ENCODE measurements at places on chromosomes 16 and 17.

DNA sequence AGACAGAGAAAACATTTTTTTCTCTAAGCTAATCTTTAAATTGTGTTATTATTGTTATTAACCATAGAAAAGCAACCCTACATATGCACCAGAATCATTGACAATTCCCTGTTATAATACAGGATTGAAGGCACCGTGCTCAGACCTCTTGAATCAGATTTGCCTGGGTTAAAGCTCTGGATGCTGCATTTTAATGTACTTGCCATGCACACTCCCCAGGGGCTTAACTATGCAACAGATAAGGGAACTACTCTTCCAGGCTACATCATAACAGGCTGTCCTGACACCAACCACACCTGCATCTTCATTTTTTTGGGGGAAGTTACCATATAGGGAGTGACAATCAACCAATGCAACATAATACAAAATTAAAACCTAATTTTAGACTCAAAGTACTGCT, 1187.6 kb upstream of the CDH8 start:
- no peak for DNase-seq

- peak; percentile 65 for DNase-seq
Measured at GRCh38 chr17:6755731-6756184, at the start of gene XAF1. XAF1 (plus strand) TSS chr17:6756046; CDS start chr17:6756079, 33 bp downstream.

DNA sequence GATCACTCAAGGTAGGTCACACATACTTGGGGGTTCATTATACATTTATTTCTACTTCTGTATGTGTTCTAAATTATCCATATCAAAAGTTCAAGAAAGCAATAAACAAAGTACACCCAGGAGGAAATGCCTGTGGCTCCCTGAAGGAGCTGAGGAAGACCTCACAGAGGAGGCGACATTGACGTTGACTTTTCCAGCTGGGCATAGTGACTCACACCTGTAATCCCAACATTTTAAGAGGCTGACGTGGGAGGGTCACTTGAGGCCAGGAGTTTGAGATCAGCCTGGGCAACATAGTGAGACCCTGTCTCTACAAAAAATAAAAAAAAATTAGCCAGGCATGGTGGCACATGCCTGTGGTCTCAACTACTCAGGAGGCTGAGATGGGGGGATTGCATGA, 16.3 kb downstream of the ITGAD start:
- no peak for DNase-seq

GRCh38 chr17:38341035-38341721, 2.6 kb downstream of the GPR179 start:
- DNase-seq = no peak

- no peak for DNase-seq
Measured at GRCh38 chr17:2176499-2177169, 121.7 kb downstream of the HIC1 start.

DNA sequence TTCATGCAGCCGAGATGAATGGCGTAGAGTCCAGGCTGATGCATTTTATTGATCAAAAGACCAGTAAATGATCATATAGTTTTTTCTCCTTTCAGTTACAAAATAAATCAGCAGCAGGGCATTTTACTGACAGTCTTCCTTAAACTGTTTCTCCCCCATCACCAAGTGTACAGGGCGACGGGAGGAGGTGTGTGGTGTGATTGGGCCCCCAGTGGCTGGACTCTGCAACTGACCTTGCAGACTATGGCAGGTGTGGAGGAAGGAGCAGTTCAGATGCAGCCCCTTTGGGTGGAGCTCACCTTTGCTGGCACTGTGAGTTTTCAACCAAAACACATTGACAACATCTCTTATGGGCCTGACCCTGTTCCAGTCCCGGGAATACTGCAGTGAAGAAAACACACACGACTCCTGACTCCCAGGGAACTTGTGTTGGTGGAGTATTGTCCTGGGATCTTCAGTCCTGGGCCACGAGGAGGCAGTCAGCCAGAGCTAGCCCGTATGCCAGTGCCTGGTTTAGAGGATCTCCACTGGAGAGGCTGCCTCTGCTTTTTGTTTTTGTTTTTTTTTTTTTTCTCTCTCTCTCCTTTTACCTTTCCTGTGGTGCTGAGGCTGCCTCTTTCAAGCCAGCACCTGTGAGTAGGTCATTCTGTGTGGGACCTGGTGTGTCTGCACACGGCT, 29.8 kb downstream of the KIAA0513 start:
- DNase-seq = peak; percentile 23

DNA sequence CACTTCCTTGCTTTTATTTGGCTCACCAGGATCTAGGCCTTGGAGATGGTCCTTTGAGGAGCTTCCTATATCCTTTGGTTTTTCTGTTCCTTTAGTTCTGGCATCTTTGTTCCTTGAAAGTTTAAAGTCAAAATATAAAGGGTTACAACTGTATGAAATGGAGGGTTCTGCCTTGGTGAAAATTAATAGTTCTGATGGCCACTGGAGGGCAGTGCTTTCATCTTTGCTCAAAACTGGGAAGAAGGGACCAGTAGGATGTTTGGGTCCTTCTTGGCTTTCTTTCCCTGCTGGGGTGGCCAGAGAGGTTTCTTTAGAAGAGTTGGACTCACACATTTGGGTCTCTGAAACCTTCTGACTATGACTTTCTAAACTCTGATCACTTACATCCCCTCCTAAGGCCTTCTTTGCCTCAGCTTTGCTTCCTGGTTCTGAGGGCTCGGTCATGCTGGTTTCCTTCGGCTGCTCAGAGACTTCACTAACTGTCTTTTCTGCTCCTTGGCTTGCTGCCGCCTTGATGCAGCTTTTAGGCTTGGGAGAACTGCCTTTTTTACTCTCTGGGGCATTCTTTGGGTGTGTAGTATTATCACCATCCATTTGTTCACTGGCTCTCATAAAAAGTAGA, 10.9 kb upstream of the ITGA2B start:
- no peak for DNase-seq

DNA sequence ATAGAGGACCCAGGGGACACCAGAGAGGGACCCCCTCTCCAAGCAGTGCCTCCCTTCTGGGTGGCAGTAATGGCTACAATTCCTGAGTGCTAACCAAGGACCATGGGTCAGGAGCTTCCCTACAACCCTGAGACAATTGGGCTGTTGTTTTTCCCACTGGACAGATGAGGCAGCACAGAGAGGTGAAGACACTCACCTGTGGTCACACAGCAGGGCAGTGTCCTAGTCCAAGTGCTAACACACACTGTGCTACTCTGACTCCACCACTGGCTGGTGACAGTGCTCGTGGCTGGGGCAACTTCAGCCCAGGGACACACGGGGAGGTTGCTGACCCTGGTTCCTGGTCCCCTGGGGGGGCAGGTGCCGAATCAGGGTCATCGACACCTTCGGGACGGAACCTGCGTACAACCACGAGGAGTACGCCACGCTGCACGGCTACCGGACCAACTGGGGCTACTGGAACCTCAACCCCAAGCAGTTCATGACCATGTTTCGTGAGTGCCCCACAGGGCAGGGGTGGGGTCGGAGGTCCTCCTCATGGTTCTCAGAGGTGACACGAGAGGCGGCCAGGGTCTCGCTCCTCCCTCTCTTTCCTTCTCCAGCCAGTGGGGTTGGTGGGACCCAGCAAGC, 58.1 kb downstream of the MGAT5B start:
- DNase-seq = no peak

- no peak for DNase-seq
Measured at GRCh38 chr16:50360779-50361178, 8.0 kb downstream of the BRD7 start.

- peak; percentile 36 for DNase-seq
Measured at GRCh38 chr16:20740007-20740883, 1.4 kb downstream of the THUMPD1 start.

GRCh38 chr16:342455-343213, 9.9 kb downstream of the AXIN1 start:
- no peak for DNase-seq

DNA sequence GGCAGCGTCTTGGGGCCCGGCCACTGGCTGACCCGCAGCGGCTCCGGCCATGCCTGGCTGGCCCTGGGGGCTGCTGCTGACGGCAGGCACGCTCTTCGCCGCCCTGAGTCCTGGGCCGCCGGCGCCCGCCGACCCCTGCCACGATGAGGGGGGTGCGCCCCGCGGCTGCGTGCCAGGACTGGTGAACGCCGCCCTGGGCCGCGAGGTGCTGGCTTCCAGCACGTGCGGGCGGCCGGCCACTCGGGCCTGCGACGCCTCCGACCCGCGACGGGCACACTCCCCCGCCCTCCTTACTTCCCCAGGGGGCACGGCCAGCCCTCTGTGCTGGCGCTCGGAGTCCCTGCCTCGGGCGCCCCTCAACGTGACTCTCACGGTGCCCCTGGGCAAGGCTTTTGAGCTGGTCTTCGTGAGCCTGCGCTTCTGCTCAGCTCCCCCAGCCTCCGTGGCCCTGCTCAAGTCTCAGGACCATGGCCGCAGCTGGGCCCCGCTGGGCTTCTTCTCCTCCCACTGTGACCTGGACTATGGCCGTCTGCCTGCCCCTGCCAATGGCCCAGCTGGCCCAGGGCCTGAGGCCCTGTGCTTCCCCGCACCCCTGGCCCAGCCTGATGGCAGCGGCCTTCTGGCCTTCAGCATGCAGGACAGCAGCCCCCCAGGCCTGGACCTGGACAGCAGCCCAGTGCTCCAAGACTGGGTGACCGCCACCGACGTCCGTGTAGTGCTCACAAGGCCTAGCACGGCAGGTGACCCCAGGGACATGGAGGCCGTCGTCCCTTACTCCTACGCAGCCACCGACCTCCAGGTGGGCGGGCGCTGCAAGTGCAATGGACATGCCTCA, 773 bp downstream of the NTN3 start:
- no peak for DNase-seq

GRCh38 chr17:58325289-58325726, 3.3 kb downstream of the TSPOAP1 start:
- peak; percentile 52 for DNase-seq

DNA sequence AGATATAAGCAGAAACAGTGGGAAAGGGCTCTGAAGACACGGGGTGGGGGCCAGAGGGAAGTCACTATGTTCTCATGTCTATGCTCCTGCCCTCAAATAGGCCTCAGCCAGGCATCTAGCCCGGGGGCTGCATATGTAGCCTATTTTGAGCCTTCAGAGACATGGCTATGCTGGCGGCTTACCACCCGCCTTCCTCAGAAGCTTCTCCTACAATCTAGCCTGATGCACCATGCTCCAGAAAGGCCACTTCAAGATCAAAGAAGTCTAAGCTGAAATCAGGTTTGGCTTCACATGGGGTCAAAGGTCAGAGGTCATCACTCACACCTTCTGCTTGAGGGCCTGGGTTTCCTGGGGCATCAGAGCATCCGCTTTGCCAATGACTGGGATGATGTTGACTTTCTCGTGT, 1.6 kb downstream of the SEPTIN1 start:
- no peak for DNase-seq

GRCh38 chr17:13002761-13003453, 14.9 kb downstream of the ELAC2 start:
- peak; percentile 57 for DNase-seq

DNA sequence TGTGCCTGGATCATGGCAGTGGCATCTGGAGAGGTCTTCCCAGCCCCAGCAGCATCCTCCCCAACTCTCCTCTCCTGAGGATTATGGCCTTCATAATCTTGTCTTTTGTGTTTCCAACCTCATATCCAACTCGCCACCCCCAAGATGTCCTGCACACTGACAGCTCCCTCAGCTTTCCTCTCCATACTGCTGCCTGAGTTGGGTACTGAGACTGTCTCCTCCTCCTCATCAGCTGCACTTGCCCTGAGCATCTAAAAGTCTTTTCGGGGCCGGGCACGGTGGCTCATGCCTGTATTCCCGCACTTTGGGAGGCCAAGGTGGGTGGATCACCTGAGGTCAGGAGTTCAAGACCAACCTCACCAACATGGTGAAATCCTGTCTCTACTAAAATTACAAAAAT, 2.0 kb downstream of the CD300LB start:
- peak; percentile 6 for DNase-seq

- DNase-seq = no peak
Measured at GRCh38 chr17:62045517-62045916, 19.6 kb downstream of the MED13 start.

DNA sequence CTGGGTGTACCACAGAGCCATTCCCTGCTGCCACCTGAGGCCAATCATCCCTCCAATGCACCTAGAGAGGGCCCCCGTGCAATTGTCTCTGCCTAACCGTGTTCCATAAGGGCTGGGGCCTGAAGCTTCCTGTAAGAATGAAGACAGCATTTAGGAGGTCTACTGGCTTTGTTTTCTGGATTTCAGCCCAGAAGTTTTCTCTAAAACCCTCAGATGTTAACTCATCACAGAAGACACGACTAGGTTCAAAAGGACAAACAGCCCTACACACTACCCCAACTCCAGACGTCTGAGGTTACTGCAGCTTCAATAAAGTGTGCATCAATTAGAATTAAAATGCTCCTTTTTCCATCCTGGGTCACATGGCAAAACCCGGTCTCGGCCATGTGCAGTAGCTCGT, 10.8 kb upstream of the DRG2 start:
- DNase-seq = no peak

- DNase-seq = no peak
Measured at GRCh38 chr16:57144027-57144426, 41.8 kb downstream of the PSME3IP1 start.

GRCh38 chr17:31198026-31198425, 99.0 kb downstream of the OMG start:
- DNase-seq = no peak

- no peak for DNase-seq
Measured at GRCh38 chr16:50478075-50478772, 70.0 kb upstream of the NKD1 start.

- DNase-seq = no peak
Measured at GRCh38 chr17:7383371-7383741, 2.5 kb downstream of the TNK1 start.

DNA sequence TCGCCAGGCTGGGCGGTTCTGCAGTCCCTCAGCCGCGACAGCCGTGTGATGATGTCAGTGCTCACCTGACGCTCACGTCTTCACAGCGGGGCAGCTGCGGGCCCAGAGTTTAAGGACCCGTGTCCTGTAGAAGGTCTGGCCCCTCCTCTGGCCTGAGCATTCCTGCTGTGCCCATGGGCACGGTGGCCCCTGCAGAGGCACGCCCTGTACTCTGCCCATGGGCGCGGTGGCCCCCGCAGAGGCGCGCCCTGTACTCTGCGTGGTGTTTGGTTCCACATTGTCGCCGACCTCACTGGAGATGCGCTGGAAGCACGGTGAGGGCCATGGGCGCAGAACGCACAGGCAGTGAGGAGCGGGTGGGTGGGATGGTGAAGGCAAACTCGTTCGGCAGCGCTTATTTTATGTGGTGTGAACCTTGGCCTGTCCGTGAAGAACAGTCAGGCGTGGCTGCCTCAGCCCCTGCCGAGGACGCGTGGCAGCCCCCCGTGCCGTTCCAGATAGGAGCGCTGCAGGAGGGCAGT, 122.0 kb downstream of the BANP start:
- no peak for DNase-seq

DNA sequence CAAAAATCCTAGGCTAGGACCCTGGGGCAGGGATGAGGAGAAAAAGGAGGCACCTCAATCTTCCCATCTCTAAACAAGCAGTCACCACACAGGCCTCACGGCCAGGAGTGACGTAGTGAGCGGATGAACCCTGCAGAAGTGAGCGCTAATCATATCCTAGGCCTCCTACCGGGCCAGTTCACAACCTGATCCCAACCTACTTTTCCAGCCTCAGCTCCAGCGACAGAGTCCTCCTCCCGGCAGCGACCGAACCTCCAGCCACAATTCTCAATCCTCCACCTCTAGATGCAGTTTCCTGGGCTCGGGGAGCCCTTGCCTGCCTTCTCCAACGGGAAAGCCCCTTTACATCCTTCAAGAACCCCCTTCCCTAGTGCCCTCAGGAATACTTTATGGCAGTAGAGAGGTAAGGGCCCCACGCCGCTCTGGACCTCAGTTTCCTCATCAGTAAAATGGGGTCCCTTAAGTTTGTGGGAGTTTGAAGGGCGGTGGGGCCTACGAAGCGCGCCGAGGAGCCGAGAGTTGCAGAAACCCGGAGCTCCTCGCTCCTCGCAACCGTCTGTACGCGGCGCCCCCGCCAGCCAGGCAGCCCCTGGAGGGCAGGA, 1.4 kb downstream of the ZNF668 start:
- DNase-seq = peak; percentile 65

- DNase-seq = no peak
Measured at GRCh38 chr17:80779961-80780380, 211.7 kb upstream of the CHMP6 start.

Data from activated CD4-positive, alpha-beta memory T cell treated with anti-CD3 and anti-CD28 coated beads for 36 hours (primary cell).